AML-193 (cell line): ENCODE measurements at places on chromosomes 6 and 20.

- DNase-seq, result peak; percentile 22
These were observed 1.7 kb downstream of the SCML4 start for GRCh38 chr6:107822176-107823046.

DNA sequence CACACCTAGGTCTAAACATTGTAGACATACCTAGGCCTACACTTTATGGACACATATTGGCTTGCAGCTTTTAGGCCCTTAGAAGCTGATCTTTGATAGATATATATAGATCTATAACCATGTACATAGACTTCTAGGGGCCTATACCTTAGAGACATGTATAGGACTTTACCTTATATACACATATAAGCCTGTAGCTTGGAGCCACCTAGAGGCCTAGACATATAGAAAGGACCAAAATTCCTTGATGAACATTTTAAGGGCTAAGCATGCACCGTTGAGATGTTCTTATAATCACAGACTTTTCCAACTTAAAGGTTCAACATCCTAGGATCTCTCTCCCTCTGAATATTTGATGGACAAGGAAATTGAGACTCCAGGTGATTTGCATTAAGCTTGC lies 371.7 kb upstream of the SASH1 start:
- no peak for DNase-seq

DNA sequence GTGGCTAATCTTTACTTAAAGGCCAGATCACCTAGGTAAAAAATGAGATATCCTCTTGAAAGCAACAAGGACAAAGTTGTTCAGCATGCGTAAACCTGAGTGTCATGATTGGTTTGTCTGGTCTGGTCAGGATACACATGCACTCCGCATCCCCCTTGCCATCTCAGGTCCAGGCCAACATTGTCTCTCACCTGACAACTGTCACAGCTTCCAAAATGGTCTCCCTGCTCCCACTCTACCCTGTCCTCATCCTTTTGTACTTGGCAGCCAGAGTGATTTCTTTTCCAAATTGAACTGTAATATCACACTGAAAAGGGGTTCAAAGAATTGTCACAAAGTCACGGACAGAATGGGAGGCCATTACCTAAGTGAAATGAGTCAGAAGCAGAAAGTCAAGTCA lies 21.1 kb upstream of the APCDD1L start:
- no peak for DNase-seq

GRCh38 chr6:71523548-71523947 lies 234.9 kb downstream of the OGFRL1 start:
- no peak for DNase-seq

GRCh38 chr20:58224097-58224496 lies 4.4 kb downstream of the ANKRD60 start:
- DNase-seq, result no peak

- DNase-seq, result no peak
These were observed 31.4 kb downstream of the HIVEP2 start for GRCh38 chr6:142913511-142914047.

DNA sequence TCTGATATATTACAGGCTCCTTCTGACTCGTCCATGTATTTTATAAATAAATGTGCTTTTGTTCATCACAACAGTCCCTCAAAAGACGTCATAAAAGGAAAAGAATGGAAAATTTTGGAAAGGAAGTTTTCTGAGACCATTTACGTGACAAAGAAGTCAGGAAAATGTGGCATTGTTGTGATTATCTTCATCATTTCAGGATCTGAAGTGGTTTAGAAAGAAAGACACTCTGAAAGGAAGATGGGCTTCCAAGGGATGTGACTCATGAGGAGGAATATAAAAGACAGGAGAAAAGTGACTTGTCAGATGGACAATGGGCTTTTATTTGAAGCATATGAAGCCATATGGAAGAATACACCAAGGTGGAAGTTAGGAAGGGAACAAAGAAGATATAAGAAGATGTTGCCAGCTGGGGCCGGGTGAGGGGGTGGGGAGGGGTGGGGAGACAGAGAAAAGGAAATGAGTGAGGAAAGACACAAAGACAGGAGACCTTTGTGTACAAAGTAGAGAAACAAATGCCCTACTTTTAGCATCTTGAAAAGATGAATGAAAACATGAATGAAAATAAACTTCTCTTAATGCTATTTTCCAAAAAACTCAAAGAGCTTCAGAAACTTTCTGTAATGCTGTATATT lies 190.3 kb upstream of the PREP start:
- DNase-seq, result no peak

DNA sequence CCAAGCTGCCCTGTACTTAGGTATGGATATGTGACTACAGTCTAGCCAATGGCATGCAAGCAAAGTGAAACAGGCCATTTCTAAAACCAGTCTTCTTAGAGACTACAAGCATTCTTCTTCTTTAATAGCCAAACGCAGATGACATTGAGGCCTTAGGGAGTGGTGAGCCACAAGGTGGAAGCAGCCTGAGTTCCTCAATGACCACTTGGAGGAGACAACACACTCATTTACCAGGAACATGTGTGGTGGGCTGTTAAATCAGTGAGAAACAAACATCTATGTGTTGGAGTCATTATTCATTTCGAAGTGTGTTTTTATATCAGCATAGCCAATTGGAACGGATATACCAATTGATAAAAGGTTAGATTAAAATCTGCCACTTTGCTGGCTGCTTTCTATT lies 122.0 kb downstream of the GFRAL start:
- peak; percentile 32 for DNase-seq

DNA sequence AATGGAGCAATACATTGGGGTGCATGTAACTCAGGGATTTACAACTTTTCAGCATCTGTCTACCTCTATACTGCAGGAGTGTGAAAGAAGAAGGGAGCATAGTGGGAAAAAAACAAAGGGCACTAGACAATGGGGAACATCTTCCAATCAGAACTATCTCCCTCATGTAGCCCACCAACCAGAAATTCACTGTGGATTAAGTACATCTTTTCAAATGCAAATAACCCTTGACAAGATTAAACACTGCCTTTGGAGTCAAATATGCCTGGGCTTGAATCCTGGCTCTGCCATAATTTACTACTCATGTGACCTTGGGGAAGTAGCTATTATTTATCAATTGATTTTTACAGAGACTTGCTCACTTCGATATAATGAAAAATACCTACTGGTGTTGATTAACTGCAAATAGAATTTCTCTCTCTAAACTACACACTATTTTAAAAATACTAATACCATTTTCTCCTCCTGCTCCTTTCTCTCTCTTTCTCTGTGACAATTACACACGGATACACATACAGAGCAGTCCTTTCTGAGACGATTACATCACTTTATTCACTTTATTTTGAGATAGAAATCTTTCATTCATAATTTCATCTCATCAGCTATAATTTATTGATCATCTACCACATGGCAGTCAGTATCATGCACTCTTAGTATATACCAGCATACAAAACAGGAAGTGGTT lies 783.7 kb downstream of the FRK start:
- DNase-seq, result no peak

DNA sequence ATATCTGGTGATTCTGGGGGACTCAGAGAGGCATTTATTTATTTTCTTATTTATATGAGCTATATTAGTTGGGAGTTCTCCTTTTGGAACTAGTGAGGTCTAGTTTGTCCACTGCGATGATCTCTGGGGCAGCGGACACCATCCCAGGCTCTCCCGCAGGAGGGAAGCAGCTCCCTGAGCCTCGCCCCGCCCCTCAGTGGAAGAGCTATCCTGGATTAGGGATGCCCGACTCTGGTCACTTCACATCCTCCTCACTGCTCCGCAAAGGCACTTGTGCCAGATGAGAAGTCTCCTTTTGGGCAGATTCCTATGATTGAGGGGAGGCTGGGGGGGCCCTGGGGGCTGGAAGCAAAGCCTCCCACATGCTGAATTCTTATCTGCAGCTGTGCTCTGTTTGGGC lies 3.6 kb upstream of the MAS1 start:
- DNase-seq, result no peak

- no peak for DNase-seq
These were observed 11.4 kb upstream of the TAF8 start for GRCh38 chr6:42038811-42039408.

DNA sequence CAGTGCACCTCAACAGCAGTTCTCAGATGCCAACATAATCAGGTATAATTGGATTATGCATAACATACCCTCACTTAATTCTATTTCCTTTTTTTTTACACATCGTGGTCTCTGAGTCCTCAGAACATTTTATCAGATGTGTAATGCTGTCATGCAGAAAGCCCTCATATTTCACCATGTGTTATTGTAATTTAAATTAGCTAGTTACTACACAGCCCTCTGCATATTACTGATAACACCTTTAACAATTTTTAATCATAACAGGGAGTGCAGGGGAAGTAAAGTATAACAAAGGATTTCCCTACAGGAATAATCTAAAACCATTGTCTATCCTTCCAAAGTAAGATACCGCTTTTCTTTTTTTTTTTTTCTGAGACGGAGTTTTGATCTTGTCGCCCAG lies 91.9 kb upstream of the CCDC28A start:
- no peak for DNase-seq

- no peak for DNase-seq
These were observed 4.2 kb downstream of the PPP2R5D start for GRCh38 chr6:42988486-42989020.

DNA sequence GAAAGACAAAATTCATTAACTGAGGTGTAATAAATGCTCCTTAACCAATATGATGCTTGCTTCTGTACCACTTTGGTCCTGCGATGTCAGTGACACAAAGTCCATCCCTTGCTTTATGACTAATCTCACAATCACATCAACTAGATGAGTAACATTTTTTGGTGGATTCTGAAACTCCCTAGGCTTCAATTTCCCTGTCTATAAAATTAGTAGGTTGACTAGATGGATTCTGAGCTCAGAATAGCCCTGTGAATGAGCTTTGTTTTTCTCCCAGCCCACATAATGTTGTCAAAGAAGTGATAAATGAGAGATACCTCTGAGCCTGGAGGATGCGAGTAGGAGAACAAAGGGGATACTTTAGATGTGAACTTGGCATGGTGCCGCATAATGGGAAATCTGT lies 9.1 kb downstream of the TXLNB start:
- DNase-seq, result no peak

DNA sequence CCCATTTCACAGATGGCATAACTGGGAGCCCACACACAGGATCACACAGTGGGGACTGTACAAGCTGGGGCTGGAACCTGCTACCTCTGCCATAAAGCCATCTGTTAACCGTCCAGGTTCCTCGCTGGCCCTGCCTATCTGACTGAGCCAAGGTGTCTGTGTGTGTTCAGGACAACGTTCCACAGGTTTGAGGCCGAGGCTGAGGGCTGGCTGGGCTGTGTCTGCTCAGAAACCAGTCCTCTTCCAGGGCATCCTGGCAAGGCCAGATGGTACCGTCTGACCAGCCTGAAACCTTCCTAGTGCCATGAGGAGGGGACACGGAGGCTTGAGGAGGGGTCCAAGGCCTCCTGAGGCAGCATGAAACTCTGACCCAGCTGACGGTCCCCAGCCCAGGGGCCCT lies 150.6 kb downstream of the TAF4 start:
- DNase-seq, result no peak

DNA sequence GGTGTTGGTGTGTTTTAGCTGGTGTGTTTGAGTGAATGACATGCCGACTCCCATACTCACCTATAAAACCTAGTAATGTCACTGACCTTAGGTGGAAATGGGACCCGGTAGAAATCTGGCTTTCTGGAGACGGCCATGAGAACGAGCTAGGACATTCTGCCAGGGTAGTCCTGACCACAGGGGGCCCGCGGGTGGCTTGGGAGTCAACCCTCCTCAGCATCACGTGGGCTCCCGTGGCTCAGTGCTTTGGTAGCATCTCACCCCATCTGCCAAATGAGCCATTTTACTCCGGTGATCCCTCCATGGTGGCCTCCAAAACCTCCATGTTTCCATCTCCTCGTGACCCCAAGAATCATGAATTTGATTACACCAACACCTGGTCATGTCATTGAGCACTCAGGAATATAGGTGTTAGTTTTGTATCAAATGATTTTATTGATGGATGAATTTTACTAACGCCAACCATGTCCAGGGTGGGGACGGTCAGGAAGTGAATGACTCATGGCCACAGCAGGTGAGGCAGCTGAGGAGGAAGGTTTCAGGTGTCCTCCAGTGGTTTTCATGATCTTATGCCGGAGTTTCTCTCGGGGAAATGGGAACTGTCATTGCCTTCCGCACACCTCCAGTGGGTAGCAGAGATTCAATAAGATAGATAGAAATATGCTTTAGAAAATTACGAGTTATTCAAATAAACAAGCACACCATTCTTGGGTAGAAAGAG lies 195.0 kb downstream of the SYNDIG1 start:
- no peak for DNase-seq

DNA sequence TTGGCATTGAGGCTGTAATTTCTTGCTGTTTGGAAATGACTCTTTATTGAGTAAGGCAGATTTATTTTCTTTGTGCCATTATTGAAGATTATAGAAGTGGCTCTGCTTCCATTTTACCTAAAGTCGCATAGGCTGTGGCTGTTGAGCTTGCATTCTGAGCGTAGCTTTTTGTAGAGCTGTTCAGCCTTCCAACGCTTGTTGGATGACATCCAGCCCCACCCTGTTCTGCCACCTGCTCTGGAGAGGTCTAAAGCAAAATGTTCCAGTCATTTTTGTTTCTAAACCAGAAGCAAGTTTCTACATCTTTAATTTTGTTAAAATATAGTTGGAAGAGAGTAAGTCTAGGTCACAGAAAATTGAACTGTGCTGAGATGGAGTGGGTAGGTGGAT lies 24.4 kb downstream of the UST start:
- DNase-seq, result no peak
